Brain microvascular endothelial cell (primary cell): ENCODE measurements at places on chromosomes 7 and 10.

DNA sequence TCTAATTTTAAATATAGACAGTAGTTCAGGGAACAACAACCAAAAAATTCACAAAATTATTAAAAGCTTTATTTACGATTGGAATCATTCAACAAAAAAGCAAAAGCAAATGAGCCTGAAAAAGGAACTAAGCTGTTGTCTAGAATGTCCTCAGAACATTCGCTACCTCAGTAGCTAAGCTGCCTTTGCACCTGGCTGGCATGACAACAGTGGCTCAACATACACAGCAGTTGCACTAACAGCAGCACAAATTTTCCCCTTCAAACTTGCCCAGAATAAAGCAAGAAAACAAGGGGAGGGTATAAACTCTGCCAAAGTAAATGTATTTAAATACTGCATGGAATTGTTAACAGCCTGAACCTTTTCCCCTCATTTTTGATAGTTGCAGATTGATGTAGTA, 70.4 kb upstream of the GRID1 start:
- DNase-seq = no peak

DNA sequence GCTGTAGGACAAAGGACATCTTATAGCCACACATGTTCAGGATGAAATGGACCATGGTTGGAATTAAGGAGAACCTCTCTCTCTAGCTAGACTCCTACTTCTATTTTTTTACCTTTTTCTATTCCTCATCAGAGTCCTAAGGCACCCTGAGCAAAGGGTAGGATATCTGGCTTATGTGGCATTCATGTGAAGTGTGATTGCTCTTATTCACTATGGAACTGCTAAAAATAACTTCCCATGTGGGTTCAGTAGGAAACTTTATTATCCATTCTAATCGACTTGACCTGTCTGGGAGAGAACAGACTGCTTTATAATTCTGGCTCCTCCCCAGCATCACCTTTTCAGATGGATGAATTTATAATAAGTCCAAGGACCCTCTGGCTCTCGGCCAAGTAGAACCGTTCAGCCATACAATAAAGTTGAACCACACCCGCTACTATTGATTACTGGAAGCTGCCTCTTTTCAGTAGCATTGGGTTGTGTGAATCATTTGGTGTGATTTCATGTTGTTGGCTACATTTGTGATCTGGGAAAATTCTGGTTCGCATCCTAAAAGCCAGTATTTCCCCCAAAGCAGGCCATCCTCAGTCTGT, 117.5 kb downstream of the NRF1 start:
- no peak for DNase-seq

- no peak for DNase-seq
Measured at GRCh38 chr7:132073920-132074589, 502.2 kb downstream of the PLXNA4 start.

- DNase-seq = no peak
Measured at GRCh38 chr10:11023009-11023953, 5.6 kb downstream of the CELF2 start.

GRCh38 chr10:45421221-45422097, 47.4 kb downstream of the ALOX5 start:
- no peak for DNase-seq

DNA sequence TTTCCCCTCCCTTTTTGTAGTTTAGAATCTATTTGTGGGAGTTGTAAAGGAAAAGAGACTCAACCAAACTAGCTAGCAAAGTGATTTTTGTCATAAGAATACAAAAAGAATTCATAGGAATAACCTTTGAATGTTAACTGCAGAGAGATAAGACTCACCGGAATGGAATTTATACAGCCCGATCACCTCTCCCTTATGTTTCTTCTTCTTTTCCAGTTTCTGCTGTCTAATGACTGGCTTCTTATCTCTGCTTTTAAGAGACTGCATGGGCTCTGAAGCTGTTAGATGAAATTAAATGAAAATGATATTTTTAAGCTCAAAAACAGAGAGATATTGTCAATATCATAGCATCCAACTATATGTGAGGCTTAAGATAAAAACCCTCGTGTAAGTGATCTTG, 1095.9 kb downstream of the REEP3 start:
- DNase-seq = no peak

DNA sequence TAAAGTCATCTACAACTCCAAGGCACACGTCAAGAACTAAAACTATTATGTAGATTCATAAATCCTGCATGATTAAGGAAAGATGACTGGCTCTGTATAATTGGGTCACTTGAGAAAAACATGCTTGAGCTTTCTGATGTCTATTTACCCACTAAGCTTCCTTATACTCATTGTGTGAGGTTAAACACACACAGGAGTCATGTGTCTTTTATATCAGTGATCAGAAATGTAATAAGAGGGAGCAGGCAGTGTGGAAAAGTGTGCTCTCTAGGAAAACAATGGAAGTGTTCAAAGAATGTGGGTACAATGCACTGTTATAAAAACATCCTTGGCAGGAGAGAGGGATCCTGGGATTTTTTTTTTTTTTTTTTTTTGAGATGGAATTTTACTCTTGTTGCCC, 108.6 kb upstream of the ARID5B start:
- no peak for DNase-seq

- DNase-seq = peak; percentile 67
Measured at GRCh38 chr10:112815269-112816032, 134.6 kb upstream of the TCF7L2 start.

- DNase-seq = no peak
Measured at GRCh38 chr10:98134117-98134430, 383 bp upstream of the R3HCC1L start.

GRCh38 chr7:107233-107632, 85.1 kb upstream of the FAM20C start:
- DNase-seq = no peak

DNA sequence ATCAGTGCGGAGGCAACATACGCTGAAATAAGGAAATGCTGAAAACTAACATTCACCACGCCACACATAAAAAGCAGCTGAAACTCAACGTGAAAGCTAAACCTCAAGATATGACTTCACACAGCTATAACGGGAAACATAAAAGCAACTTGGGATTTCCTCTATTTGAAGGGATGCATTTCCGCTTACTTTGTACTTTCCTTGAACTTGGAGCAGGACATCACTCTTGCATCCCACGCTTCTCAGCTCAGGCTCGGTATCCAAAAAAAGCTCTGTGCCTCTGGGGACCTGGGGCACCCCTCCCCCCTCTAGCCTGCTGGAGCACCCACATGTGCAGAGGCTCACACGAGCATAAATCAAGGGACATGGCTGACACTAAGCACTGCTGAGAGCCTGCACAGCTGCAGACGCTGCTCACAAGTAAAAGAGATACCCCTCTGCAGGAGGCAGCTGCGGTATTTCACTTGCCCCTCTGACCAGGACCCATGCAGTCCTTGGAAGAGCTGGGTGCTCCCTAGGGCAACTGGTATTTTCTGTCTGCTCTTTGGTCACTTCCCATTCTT, 34.2 kb downstream of the PARD3 start:
- DNase-seq = peak; percentile 40

DNA sequence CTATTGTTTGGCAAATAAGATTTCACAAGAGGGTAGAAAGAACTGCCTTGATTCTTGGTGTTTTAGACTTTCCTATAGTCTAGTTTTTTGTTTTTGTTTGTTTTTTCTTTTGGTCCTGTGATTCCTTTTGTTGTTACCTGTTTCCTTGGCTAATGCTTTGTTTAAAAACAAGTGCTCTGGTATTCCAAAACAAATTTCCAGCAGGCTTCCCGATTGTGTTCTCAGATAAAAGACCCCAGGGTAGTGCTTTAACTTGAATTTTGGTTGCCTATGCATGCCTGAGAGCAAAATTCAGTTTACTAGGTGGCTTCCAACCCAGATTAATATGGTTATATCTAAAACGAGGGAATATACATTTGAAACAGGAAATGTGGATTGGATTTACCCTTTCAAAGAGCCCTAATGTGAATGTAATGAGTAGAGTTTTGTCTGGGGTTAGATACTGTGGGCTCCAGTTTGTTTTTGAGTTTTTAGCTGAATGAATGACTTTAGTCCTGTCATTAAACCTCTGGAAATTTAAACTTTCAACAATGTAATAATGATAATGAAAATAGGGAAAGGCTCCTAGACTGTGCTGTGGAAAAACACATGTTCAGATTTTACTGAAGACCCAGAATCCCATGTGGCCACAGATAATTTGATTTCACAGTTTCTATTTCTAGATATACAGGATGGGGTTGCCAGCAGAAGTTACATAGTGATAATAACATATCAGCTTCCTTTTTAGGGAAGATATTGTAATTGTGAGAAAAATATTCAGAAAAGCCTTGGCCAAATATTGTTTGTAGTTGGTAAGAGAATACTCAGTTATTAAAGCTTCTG, 23.9 kb downstream of the AUTS2 start:
- no peak for DNase-seq

GRCh38 chr10:93077860-93078337, 4.2 kb downstream of the CYP26A1 start:
- no peak for DNase-seq

DNA sequence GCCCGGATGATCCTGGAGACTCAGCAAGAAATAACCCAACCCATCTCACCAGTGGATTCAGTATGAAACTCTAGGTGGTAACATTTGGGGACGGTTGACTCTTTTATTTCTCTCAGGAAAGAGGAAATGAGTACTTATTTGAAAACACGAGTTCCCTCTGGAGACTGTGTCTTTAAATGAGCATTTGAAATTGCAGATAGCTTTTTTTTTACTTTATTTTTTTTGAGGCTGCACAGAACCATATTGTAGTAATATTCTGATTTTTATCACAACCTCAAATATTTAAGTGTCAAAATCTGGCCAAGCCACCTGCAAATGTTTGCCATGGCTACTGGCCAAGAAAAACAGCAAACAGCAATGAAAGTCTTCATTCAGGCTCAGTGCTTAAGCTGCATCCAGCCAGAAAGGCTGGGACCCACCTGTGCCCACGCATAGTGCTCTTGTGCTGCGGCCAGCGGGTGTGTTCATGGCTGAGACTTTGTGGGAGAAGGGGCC, 160.8 kb downstream of the CREB5 start:
- peak; percentile 68 for DNase-seq

GRCh38 chr7:44143646-44144250, 2.6 kb upstream of the MYL7 start:
- no peak for DNase-seq

DNA sequence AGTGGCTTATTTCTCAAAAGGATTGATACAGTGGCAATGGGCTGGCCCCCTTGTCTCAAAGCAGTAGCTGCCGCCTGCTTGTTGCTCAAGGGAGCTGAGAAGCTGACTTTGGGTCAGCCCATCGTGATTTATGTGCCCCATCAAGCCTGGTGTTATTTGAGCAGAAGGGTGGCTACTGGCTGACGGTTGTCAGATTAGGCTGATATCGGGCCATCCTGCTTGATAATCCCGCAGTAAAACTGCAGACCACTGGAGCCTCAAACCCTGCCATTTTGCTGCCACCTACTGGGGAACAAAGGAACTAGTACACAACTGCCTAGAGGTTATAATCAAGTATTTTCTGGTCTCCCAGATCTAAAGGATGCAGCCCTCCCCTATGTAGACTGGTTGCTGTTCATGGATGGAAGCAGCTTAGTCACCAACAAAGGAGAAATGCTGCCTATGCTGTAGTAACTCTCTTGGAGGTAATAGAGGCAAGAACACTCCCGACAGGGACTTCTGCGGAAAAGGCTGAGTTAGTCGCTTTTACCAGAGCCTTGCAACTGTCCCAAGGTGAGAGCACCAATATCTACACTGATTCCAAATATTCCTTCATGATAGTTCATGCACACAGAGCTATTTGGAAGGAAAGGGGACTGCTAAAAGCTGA, 65.9 kb upstream of the ZNF92 start:
- DNase-seq = peak; percentile 45

- no peak for DNase-seq
Measured at GRCh38 chr7:129792721-129793120, 160.0 kb downstream of the UBE2H start.

DNA sequence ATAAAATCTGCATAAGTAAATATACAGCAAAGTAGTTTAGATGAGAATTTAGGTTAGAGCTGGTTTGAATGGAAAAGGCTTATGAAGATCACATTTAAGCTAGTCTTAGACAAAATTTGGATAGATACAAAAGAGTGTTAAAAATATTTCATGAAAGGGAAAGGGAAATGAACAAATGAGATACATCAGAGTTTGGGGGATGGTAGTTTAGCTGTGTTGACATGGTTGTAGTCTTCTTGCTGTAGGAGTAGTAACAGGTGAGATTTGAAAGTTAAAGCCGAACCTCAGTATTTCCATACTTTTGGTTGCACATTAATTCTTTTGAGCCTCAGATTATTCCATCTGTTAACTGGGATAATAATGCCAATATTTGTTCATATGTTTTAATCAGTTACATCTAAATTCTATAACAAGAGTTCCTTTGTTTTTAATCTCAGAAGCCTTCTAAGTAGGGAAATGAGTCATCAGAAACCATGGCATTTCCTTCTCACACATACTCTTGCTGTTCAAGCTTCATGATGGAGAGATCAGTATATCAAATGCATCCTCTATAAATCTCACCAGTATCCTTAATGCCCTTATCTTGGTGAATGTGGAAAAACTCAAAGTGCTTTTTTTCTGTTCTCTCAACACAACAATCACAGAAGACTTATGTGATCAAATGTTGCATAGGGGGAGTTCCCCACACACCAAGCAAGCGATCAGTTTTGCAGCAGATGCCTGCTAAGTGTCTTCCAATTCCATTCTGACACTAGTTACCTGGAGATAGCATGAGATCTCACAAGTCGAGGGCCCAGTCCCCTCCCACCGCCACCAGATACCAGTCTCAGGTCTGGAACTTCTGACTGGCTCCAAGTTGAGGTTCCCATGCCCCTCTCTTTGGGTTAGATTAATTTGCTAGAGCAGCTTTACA, 84.7 kb downstream of the MAPK8 start:
- peak; percentile 41 for DNase-seq

- DNase-seq = no peak
Measured at GRCh38 chr7:50507898-50508470, 57.2 kb downstream of the DDC start.

GRCh38 chr10:129416956-129417765, 49.9 kb upstream of the MGMT start:
- no peak for DNase-seq

GRCh38 chr7:140062528-140063299, at the start of gene PARP12:
Gene PARP12 (minus strand): TSS chr7:140062951. CDS start chr7:140062847, 104 bp downstream.
- peak; percentile 76 for DNase-seq

GRCh38 chr10:127552446-127552845, 3.3 kb downstream of the NPS start:
- DNase-seq = no peak

DNA sequence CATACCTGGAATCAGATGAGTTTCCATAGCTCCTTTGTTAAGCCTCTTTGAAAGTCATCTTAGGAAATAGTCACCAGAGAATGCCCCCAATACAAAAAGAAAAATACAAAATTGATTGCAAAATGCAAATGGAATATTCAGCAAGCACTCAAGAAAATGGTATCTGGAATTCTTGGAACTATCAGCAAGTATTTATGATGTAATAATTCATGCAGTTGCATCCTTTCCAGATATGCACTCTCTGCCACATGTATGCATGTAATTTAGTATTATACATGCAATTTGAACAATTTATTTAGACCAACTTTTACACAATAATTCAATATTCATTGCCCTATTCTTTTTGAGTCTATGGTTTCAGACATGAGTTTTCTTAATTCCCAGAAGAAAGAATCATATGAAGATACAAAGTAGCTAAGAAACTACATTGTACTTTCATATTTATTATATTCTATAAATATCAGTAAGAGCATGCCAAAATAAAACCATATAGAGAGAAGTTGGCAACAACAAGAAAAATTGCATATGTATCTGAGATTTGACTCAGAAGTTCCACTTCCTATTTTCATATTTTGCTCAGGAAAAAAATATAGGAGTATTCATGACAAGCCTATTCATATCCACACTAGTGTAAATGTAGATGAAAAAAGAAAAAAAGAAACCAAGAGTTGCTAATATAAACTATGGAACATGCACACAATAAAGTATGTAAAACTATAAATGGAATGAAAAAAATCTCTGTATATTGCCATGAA, 338.5 kb downstream of the SEMA3D start:
- no peak for DNase-seq
